ENCODE measurements at places on chromosomes 2 and 18.

DNA sequence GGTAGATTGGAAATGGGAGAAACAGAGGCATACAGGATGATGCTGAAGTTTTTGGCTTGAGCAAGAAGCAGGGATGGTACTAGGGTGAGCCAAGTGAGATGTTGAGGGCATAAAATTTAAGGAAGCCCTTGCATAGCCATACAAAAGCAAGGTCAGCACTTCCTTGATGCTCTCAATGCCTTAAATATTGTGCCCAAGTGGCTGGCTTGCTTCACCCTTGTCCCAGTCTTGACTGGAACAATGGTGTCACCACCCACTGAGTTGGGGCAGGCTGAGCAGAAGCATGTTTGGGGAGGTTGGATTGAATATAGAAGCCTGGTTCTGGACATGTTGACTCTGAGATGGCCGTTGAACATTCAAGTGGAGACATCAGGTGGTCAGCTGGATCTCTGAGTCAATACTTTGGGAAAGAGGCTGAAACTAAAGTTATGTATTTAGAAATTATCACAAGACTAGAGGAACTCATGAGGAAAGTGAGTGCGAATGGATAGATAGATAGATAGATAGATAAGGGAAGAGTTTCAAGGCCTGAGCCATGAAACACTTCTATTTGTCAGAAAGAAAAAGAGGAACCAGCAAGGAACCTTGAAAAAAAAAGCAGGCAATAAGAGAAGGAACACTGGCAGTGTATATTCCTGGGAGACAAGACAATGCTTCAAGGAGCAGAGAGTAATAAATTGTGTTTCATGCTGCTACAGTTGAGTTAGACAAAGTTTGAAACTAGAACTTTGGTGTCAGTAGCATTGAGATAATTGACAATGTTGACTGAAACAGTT, 43.0 kb upstream of the HNMT start:
- DNase-seq, result no peak

DNA sequence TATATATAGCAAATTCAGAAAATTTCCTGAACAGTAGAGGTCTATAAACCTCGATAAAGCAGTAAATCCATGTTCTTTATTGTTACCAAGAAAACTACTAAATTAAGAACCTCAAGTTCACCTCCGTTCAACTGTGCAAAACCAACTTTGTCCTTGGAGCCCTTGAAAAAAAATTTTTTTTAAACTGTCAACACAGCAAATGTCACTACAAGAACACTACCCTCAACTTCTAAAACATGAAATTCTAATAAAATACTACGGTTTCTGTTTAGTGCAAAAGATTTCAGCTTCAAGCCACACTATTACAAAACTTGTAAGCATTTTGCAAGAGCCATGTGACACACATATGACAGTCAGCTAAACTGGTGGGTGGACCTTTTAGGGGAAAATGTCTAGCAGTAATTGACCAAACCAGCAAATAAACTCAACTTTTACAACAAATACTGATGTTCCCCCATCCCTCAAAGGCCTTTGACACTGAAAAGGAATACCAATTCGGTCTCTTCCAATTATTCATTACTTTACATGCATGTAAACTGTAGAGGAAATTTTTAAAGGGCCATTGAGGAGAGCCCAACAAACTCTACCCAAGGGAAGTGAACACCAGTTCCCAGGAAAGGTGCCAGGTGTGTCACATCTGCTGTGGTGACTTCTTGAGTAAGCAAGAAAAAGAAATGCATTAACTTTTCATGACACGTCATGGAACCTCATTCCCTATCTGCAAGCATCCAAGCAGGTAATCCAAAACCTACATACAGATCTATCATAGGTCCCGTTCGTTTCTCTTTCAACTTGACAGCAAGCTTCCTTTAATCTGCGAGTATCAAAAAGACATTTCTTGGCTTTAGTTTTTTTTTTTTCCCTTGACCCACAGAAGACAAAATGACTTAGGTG, 1.4 kb downstream of the RAB1A start:
- no peak for DNase-seq

GRCh38 chr2:147888680-147889079, 43.9 kb downstream of the ACVR2A start:
- no peak for DNase-seq

GRCh38 chr18:41266204-41266603, 688.8 kb upstream of the PIK3C3 start:
- DNase-seq, result no peak

GRCh38 chr2:43685357-43685756, 9.1 kb upstream of the C1GALT1C1L start:
- DNase-seq, result no peak
